Activated CD4-positive, alpha-beta memory T cell treated with anti-CD3 and anti-CD28 coated beads for 36 hours (primary cell): ENCODE measurements at places on chromosomes 2 and 18. TPM values are rescaled to one million over a fixed set of nuclear protein-coding genes. Genes with fewer than 3 reads are reported as not detected.
A peak's percentile ranks its signal among the peaks of the same experiment; 100 is the strongest.

DNA sequence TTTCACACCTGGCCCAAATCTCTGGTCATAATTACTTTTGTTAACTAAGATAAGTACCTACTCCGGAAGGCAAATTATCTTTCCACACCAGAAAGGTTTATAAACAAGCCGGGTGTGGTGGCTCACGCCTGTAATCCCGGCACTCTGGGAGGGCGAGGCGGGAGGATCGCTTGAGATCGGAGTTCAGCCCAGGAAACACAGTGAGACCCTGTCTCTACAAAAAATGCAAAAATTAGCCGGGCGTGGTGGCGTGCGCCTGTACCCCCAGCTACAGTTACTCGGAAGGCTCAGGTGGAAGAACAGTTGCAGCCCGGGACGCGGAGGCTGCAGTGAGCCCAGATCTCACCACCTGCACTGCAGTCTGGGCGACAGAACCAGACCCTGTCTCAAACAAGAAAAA lies 2.1 kb downstream of the PUM2 start:
- H3K4me1 ChIP-seq: peaks cover 46% of the 10 kb centered on the region
- peak; percentile 29 for DNase-seq
- no peak overlapping the region for H3K4me3 ChIP-seq
- peak overlapping the region; percentile 93 for H3K27ac ChIP-seq
- H3K36me3 ChIP-seq: peaks cover 27% of the 10 kb centered on the region

DNA sequence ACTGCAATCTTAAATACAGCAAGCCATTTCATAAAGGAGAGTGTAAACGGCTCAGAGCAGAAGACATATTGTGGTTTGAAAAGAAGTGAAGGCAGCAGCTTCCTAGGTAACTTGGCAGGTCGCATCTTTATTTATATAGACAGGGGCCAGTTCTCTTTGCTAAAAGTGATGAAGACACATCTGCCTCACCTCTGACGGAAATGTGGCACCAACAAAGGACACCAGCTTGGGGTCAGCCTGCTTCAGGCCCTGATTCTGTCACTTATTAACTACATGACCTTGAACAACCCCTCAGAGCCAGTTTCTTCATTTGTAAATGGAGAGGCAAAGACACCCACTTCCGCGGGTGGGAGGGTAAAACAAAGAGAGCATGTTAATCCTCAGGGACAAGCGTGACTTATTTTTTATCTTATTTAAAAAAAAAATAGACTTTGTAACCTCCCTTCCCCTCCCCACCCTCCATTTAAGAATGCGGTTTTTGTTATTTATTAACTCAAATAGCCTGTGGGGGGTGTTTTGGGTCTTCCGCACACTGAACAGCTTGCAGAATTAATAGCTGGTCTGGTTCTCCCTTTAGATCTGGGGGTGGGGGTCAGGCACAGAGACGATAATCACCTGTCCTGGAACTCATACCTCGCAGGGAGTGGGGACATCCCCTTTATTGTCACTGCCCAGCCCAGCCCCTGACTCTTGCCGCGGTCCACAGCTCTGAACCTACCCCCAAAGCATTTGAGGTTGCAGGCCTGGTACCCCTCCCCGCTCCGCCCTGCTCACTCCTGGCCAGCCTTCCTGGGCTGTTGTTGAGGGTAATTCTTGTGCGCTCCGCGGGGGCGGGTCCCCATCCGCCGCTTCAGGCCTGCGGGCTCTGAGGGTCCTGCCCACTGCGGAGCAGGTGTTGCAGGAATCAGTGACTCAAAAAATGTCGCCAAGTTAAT lies 64.2 kb upstream of the TMEM17 start:
- H3K4me3 ChIP-seq: no peak overlapping the region
- no peaks in the 10 kb centered on the region for H3K36me3 ChIP-seq
- H3K4me1 ChIP-seq: peaks cover 3% of the 10 kb centered on the region
- H3K27me3 ChIP-seq: peaks cover 20% of the 10 kb centered on the region
- no peak for DNase-seq

DNA sequence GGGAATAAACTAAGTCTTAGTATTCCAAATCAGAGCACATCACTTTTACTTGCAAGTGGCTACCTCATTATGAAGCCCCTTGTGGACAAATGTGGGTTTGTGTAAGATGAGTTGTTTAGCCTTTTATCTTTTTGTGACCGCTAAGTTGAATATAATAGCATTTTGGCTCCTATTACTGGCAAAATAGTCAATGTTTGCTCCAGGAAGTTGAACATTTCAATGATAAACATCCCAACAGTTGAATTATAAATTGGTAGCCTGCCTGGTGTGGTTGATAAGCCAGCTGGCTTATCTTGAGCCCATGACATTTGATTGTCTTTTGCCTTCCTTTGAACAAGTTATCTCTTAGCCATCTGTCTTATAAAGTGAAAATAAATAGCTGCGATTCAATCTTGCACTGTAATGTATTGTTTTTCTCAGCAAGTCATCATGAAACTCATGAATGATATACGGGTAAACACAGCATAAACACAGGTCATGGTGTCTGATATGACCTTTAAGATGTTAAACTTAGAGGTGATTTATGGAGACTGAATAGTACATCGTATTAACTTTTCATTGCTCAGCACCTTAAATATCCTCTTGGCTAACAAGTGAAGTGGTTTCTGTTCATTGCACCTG lies 338.4 kb downstream of the SOCS6 start:
- peaks cover 27% of the 10 kb centered on the region for H3K4me1 ChIP-seq
- no peak overlapping the region for H3K27ac ChIP-seq
- H3K36me3 ChIP-seq: no peaks in the 10 kb centered on the region
- no peak overlapping the region for H3K4me3 ChIP-seq
- DNase-seq: no peak

EVX2 gene
- not detected for total RNA-seq
